H9 (cell line): ENCODE measurements at places on chromosomes 7 and 10.

DNA sequence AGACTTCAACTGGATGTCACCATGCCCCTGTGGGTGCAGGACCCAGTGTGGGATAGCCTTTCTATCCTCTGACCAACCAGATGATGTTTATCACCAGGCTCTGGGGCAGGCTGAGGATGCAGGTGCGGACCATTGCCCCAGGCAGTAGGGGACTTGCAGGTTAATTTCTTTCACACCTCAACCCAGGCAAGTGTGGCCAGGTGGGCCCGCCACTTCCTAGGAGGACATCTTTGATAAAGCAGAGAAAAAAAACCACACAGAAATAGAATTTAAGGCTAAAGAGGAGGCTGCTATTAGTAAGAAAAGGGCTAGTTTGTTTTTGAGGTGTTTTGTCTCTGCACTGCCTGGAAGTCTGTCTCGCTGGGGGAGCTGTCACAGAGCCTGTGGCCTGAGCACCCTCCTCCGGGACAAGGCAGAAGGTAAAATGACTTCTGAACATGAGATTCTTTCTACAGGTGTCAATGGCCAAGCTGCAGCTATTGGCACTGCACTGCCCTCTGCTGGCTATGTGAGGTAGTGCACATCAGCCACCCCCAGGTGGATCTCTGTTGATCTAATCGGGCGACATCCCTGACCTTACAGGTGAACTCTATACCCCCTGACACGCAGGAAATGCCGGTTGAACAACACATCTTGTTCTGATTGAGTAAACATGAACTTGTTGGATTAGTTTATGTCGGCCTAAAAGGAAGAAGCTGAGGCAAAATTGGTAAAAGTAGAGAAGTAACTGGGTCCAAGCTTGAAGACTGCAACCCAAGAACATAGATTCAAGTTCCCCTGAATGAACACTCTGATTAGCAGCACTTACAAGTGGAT lies 21.0 kb downstream of the UPP1 start:
- H3K4me3 ChIP-seq, result no peak overlapping the region
- no peaks in the 10 kb centered on the region for H3K27me3 ChIP-seq
- peak; percentile 85 for DNase-seq
- peaks cover 32% of the 10 kb centered on the region for H3K36me3 ChIP-seq

DNA sequence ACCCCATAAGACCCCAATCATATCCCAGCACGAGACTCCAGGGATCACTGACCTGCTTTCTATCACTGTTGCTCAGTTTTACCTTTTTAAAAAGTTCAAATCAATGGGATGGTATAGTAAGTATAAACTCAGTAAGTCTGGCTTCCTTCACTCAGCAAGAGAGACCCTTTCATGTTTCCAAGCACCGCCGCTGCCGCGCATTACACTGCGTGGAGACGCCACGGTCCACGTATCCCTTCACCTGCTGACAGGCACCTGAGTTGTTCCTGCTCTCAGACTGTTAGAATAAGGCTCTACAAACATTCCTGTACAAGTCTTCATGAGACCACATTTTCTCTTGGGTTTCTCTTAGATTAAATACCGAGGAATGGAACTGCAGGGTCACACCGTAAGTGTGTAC lies 28.3 kb downstream of the MAD1L1 start:
- H3K27ac ChIP-seq, result no peak overlapping the region
- H3K36me3 ChIP-seq, result peaks cover 44% of the 10 kb centered on the region
- H3K4me3 ChIP-seq, result no peak overlapping the region

GRCh38 chr10:128528167-128528566 lies 401.9 kb upstream of the MKI67 start:
- no peak for DNase-seq
- H3K27me3 ChIP-seq, result no peaks in the 10 kb centered on the region; the same call in 1 of the 2 replicates
- H3K36me3 ChIP-seq, result no peaks in the 10 kb centered on the region
- no peak overlapping the region for H3K27ac ChIP-seq

DNA sequence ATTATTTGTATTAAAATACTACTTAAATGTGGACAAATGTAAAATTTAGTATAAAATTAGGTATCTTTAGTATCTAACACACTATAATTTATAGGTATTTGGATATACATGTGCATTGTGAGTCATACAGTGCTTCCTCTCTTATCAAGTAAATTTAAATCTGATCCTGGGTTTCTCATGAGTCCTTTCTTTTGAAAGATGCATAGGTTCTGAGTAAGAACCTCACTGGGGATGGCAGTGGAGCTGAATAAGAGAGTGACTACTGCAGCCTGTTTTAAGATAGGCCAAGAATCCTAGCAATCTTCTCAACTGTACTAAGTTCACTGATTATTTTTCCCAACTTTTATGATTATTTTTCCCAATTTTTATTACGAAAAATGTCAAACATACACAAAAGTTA lies 16.2 kb downstream of the CEP55 start:
- H3K4me3 ChIP-seq, result no peak overlapping the region
- H3K36me3 ChIP-seq, result peaks cover 54% of the 10 kb centered on the region
- no peaks in the 10 kb centered on the region for H3K27me3 ChIP-seq
- DNase-seq, result no peak

GRCh38 chr7:1364068-1364905 lies 95.0 kb downstream of the MICALL2 start:
- no peaks in the 10 kb centered on the region for H3K36me3 ChIP-seq
- H3K27me3 ChIP-seq, result no peaks in the 10 kb centered on the region; the same call in 1 of the 2 replicates
- no peak for DNase-seq
- H3K27ac ChIP-seq, result no peak overlapping the region
